ENCODE measurements at places on chromosomes 1 and 21. TPM values are rescaled to one million over a fixed set of nuclear protein-coding genes. Genes with fewer than 3 reads are reported as not detected.

The OR2T33 gene
- not detected for total RNA-seq

The APOBEC4 gene
- total RNA-seq = 0.06 TPM

The NBPF10 gene
- total RNA-seq = 4.4 TPM

The ABCG1 gene
- 2.1 TPM for total RNA-seq

The PTGS2 gene
- 32.6 TPM for total RNA-seq

The PLXNA2 gene
- 12.8 TPM for total RNA-seq

The DNASE2B gene
- not detected for total RNA-seq

The HMCN1 gene
- total RNA-seq = 151 TPM

The ZNF670 gene
- total RNA-seq = 1.2 TPM

The CD1C gene
- total RNA-seq = not detected

The TNFRSF18 gene
- not detected for total RNA-seq

The TRAF3IP3 gene
- total RNA-seq = not detected

The MYOM3 gene
- 0.13 TPM for total RNA-seq

The KRTAP12-2 gene
- total RNA-seq = not detected

The RPL22 gene
- 209 TPM for total RNA-seq

The RXFP4 gene
- not detected for total RNA-seq

The S100A16 gene
- total RNA-seq = 256 TPM

The LCE1F gene
- not detected for total RNA-seq

Data from aortic smooth muscle cell (primary cell).